Glomerular endothelial cell (primary cell): ENCODE measurements at places on chromosomes 16 and 17. TPM values are rescaled to one million over a fixed set of nuclear protein-coding genes. Genes with fewer than 3 reads are reported as not detected.

Gene CES3
- 0.06 TPM in 1 of 2 replicates, not detected in the other for total RNA-seq

DNA sequence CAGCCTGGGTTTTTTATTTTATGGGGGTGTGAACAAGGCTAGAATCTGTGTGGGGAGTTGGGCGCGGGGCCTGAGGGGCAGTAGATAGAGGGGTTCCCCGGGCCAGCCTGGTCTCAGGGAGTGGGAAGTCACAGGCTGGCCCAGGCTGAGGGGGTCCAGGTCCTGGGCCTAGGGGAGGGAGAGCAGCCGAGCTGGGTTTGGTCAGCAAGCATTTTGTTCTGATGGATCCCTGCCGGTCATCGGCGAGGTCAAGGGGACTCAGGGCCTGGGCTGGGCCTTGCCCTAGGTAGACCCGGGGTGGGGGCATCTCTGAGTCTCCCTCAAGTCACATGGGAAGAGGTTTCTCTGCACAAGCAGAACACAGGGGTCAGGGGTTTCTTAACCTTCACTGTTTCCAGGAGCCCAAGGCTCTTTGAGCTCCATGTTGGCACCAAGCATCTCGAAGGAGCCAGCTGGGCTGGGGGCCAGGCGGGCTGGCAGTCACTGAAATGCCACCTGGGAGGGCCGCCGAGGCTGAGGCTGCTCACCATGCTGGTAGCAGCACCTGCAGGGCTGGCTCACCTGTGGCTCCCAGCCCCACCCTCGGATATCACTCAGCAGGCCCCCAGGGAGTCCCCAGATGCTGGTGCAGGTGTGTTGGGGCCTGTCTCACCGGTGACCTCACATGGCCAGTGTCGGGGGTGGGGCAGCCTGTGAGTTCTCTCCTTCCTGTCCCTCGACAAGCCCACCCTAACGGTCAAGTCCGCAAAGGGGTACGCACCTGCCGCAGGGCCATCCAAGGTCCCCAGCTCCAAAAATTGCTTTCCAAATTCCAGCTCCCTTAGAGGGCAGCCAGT lies 41.0 kb downstream of the SLC7A5 start:
- no peak for DNase-seq

DNA sequence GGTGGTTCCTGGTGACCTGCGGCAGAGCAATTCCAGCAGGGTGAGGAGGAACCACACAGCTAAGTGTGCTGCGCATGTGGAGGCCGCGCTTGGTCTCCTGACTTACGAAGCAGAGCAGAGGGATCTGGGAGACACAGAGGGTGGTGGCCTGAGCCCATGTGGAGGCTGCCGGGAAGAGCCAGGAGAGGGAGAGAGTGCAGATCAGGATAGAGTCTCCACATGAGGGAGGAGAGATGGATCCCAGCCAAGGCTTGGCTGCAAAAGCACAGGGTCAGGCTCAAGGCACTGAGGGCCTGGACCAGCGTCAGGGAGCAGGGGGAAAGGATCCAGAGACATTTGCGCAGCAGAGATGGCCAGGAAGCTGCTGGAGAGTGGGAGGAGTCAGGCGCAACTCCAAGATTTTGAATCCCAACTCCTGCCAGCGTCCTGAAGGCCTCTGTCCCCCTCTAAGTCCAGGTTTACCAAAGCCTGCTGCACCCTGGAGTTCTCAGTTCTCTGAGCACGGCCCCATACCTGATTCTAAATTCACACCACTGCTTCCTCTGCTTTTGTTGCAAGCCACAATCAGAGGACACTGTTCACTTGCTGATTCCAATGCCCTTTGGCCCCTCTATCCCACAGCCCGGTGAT lies 11.3 kb upstream of the MLLT6 start:
- DNase-seq = no peak

GRCh38 chr17:55454906-55455474 lies 33.4 kb upstream of the MMD start:
- DNase-seq = no peak

GRCh38 chr17:5131146-5131715 lies 15.4 kb downstream of the USP6 start:
- no peak for DNase-seq

DNA sequence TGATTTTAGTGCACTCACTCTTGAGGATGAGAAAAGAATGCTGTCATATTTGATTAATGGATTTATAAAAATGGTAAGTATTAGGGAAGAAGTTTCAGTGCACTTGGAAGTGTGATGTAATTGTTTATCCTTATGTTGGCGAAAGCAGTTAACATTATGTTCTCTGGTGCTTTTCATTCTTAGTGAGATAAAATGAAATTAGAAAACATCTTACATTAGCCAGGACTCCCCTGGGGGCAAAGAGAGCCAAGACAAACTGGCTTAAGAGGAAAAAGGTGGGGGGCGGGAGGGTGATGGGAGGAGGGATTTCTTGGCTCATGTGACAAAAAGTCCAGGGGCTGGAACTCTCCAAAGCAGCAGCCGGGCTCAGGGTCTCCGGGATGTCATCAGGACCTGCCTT lies 73.2 kb downstream of the KNOP1 start:
- no peak for DNase-seq

GRCh38 chr16:66933776-66934137 lies 445 bp downstream of the CIAO2B start:
- no peak for DNase-seq

DNA sequence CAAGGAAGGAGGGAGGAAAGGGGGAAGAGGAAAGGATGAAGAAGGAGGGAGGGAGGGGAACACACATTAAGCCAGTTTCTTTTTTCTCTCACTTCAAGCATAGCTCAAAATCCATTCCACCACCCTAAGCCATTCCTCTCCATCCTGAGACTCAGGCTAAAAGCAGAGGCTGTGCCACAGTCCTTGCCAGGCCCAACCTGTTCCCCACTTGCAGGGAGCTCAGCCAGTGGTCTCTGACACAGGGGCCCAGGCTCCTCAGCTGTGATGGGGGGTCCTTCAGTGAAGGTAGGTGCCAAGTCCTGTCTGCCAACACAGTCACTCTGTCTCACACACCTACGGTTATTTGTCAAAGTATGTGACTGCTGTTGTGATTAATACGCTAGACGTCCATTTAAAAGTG lies 44.6 kb downstream of the SDK2 start:
- DNase-seq = no peak

Gene MSRB1
- 12.8 and 18.4 TPM in 2 replicates for total RNA-seq

Gene SPATA33
- 8.3 and 10.0 TPM in 2 replicates for total RNA-seq

DNA sequence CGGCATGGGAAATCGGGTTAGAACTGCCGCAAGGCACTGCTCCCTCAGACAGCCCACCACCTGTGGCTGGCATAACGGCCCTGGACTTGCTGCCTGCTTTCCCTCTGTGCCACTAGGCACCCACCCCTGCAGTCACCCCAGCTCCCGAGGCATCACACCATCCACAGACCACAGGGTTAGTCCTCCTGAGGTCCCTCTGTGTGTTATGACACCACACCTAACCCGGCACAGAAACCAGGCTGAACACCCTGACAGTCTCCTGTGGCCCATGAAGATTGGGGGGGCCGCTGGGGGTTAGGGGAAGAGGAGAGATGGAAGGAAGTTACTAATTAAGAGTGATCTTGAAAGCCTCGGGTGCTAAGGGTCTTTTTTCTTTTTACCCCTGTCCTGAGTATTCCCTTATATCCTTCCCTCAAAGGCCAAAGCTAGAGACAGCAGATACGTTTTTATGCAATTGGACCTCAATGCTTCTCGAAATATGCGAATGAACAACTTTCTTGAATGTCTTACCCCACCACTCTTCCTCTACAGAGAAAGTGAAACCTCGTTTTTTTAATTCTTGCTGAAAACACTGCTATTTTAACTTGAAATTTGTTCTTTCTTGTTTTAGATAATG lies 7.0 kb downstream of the CYTH1 start:
- no peak for DNase-seq

Gene WNK4
- total RNA-seq = 8.8 and 10.4 TPM in 2 replicates

Gene TSPOAP1
- 0.05 and 0.06 TPM in 2 replicates for total RNA-seq

DNA sequence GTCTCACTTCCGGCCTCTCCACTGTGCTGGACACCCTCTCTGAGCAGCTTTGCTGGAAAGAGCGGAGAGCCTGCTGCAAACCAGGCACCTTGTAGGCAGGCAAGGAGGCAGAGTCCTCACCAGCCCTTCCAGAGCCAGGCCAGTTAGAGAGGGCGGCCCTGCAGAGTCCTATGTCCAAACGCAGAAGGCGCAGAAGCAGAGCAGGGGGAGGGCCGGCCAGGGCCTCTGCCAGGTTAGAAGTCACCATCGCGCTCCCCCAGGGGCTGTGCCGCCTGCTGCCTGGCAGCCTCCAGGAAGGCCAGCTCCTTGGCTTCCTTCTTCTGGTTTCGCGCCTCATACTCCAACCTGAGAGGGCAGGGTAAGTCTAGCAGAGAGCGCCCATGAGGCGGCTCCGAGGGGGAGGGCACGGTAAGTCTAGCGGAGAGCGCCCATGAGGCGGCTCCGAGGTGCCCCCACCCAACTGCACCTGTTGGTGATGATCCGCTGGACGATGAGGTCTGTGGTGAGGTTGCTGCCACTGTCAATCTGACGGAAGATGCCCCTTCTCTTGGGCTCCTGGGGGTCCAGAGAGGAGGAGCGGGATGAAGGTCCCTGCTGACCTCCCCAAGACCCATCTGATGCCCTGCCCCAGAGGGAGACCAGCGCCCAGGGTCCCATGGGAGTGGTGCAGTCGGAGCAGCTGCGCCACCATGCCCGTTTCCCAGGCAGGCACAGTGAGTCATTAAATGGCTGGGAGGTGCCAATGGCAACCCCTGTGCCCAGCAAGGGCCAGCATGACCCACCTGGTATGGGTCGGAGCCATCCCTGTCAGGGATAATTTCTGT lies 2.8 kb downstream of the NPB start:
- DNase-seq = no peak

GRCh38 chr17:77748436-77748835 lies 210.1 kb upstream of the TNRC6C start:
- no peak for DNase-seq

DNA sequence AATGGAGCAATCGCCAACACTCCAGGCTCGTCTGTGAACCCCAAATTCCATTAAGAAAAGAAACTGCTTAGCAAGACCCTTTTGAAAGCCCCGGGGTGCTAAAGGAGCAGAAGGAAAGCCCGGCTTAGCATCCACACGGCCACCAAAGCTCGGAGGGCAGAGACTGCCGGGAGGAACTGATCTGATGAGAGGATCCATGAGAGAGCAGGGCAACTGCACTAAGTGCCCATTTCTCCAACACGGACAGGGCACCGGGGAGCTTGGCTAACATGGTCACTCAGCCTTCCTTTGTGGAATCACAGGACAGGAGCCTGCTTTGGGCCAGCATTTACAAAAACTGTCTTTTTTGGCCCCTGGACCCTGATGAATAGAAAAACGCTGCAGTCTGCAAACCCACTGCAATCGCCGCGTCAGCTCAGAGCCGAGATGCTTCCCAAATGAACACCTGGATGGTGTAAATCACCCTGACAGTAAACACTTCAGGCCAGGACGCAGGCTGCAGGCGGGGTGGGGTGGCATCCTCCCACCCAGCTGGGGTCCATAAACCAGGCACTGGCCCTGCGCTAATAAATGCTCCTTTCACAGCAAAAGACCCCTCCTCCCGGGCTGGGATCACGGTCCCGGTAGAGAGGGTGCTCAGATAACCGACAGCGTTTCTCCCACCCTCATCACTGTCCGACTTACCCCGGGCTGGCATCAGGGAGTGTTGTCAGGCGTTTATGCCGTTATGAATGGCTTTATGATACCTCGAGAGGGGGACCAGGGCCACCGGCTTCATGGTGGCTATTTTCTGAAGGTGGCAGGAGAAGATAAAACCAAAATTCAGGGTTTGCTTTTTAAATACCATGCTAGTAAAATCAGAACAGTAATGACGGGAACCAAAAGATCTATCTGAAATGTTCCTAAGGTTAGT lies 299.5 kb downstream of the IRF8 start:
- no peak for DNase-seq

Gene CCDC154
- total RNA-seq = 0.58 TPM in 1 of 2 replicates, not detected in the other

- no peak for DNase-seq
These were observed 99.2 kb downstream of the SPACA3 start for GRCh38 chr17:33090806-33091205.

- DNase-seq = no peak
These were observed 77.0 kb upstream of the AXIN2 start for GRCh38 chr17:65638221-65638975.

Gene OR1F1
- total RNA-seq = not detected in 2 replicates

Gene IL32
- 960 and 1,559 TPM in 2 replicates for total RNA-seq

- no peak for DNase-seq
These were observed 48.8 kb downstream of the PIPOX start for GRCh38 chr17:29091606-29092289.
